ENCODE measurements at places on chromosomes 11 and 22.

DNA sequence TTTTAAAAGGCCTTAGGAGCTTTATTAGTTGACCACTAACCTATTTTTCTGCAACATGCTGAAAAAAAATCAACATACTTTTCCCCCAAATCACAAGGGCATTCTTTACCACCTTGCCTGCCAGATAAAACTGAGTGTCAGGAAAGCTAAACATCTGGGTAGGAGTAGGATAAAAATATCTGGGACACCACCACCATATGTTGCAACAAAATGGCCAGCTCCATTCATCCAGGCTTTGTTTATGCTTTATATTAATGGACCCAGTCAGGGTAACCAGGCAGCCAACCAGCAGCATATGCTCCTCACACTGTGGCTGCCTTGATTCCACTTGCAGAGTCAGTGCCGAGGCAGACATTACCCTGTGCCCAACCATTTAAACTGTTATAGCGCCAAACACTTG is 1024.5 kb downstream of the LRRC4C start:
- DNase-seq, result no peak

GRCh38 chr11:73205661-73206343 is 12.3 kb upstream of the P2RY2 start:
- no peak for DNase-seq

DNA sequence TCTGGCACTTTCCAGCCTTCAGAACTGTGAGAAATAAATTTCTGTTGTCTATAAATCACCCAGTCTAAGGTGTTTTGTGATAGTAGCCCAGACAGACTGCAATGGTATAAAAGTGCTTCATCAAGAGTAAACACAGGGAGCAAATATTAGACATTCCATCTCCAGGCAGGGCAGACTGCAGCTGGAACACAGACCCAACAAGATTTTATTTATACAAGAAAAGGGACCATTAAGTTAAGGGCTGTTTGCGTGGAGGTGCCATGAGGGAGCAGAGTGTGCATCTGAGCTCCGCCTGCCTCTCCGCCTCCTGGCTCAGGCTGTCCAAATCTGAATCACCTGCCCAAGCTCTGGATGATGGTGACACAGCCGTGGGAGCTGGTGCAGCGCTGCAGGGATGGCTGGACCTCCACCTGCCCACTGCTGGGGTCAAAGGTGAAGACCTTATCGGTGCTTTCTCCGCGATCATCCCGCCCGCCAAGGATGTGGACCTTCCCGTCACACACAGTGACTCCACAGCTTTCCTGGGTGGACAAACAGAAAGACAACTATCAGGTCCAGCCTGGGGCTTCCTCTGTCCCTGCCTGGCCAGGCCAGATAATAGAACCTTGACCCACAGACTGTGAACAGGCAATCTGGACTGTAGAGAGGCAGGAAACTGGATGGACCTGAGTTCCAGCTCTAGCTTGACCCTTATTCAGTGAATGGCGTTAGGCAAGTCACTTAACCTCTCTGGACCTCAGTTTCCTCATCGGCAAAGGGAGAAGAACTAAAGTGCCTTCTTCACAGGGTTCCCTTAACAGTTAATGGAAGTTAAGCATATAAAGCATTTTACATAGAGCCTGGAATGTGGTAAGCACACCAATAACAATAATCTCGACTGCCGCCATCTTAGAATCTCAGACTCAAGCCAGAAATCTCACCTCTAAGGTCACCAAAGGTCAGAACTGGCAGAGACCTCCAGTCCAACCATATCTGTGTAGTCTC is 10.5 kb downstream of the KLHL35 start:
- no peak for DNase-seq

DNA sequence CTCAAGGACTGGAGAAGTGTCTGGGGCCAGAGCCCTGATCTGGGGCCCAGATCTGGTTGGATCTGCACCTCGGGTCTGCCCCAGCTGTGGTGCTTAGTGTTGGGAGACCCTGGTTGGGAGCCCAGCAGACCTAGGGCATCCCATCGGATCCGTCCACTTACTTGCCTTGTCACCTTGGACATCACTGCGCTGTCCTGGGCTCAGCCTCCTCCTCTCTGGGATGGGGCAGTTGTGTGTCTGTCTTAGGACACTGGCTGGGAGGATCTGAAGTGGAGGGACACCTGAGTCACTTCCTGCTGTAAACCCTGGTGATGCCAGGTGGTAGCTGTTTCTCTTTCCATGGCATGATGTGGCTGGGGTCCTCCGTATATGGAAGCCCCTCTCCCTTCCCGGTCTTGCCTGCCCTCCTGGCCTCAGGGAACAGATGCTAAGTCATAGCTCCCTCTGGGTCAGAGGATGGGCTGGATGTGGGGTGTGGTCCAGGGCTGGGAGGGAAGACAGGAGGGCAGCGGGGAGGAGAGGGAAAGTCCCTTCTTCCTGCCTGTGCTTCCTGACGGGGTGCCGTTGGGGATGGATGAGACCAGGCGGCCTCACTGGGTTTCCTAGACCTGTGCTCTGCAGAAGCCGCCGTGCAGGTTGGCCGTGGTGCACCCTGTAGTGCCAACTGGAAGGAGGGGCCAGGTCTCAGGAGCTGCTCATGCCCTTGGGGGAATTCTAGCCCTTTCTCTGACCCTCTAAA is 12.1 kb upstream of the OMP start:
- no peak for DNase-seq

DNA sequence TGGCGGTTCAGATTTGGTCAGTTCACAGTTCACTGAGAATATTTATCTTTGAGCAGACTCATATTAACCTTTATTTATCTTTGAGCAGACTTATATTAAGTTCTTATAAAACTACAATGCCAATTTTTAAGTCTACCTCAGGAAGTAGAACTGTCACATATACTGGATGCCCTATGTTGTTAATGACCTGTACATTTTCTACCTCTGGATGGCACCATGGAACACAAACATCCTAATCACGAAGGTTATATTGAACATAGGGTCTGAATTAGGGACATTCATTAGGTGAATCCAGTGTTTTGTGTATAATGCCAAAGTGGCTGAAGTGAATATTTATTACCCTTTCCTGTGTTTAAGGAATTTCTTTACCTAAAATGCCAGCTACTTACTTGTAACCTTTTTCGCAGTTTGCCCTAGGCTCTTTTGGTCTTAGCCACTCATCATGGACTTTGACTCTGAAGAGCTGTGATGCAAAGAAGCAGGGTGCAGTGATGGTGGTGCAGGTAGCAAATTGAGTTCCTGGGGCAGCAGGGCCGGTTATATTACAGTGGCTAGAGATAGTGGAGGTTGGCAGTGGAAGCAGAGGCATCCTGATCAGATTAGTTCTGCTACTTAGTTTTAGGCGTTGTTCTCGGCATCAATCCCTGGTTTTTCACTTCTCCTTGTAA is 71.8 kb downstream of the STIM1 start:
- no peak for DNase-seq

GRCh38 chr11:132576706-132577105 is 955.6 kb downstream of the OPCML start:
- DNase-seq, result no peak

DNA sequence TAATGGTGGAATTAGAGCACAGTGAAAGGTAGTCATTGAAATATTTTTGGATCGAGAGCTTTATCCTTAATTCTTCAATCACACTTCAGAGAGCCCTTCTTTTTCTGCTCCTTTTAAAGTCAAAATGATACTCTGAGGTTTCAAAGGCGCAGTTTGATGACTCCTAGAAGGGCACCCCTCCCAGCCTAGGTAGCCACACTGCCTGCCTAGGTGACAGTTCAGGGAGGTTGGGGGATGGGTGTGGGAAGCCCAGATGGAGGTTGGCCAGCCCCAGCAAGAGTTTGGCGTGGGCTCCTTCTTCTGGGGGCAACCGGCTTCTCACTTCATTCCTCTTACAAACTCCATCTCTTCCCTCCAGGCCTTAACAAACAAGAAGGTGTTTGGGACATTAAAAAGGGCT is 28.6 kb upstream of the PHF21A start:
- DNase-seq, result no peak

DNA sequence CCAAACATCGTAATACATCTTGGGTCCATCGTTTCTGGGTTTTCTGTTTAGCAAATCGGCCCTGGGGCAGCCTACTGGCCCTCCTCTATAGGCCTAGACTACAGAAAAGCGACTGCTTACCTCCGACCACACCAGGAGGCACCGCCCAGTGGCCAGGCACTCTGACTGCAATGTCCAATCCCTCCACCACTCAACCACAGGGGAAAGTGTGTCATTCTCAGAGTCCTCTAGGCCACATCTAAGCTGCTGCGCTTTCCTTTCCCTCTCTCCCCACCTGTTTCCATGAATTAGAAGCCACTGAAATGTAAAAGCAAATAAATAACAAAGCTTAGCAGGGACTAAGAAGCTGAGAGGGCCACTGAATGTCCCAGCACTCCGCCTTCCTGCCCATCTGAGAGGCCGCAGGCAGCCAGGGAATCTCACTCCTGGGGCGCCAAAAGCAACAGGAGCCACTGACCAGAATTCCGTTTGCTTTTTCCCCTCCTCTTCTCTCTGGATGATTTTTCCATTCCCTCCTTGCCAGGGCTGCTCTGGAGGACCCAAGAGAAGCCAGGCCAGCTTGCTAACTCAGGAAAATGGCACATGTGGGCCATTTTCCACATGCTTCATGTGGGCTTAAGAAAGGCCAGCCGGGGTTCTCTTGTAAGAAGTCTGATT is 50.1 kb upstream of the FLI1 start:
- DNase-seq, result no peak

DNA sequence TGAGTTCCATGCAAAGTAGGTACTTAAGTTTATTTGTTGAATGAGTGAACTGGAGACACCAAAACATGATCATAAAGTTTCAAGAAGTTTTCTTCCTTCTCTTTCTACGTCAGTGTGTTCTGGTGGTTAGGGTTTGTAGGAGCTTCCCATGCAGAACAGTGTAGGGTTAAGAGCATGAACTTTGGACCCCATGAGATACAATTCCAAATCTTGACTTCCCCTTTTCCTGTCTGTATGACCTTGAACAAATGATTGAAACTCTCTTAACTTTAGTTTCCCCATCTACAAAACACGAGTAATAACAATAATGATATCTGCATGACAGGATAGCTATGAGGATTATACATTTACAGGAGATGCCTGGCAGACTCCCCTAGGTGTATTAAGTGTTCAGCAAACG is 41.0 kb upstream of the TENM4 start:
- DNase-seq, result no peak

- no peak for DNase-seq
Observed at GRCh38 chr11:34475656-34476055, 36.9 kb downstream of the CAT start.

DNA sequence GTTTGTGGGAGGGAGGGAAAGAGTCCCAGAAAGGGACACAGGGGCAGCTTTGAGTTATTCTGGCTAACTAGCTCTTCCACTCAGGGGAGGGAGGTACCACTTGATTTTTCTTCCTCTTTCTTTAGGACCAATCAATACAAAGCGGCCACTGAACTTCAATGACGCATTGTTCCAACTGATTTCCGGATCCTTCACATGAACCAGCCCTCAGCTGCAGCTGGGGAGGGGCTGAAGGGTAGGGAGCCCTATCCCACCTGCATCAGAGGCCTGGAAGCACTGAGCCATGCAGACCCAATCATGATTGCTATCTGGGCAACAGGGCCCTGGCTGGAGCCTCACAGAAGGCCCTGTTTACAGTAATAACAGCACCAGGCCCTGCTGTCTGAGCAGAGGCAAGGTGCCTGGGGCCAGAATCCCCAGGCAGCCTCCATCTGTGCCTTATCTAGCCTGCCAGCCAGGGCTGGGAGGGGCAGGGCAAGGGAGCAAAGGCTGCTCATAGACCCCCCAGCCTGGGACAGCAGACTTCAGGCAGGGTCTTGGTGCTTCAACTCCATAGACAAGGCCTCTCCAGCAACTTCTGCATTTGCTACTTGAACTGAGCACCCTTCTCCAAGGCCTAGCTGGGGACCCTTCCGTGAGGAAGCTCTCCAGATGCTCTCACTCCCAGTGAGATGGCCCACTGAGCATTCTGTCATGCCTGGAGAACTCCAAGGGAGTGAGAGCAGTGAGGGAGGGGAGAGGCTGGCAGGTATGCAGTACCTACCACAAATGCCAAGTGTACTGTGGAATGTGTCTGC is 22.5 kb downstream of the CLPB start:
- no peak for DNase-seq

DNA sequence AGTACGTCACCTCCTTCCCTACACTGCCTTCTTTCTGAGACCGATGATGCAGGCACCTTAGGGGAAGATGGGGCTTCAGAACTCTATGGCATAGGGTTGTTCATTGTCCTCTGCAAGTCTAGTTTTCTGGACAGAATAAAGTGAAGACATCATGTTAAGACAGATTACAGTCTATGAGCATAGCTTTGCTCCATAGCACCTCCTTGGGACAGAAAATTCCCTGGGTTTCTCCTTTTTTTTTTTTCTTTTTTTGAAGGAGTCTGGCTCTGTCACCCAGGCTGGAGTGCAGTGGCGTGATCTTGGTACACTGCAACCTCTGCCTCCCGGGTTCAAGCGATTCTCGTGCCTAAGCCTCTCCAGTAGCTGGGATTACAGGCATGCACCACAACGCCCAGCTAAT is 119.8 kb upstream of the CADM1 start:
- no peak for DNase-seq

All from CD4-positive, alpha-beta T cell treated with Interleukin-21 for 1 hour (primary cell).